ENCODE measurements at places on chromosomes 3 and 15. TPM values are rescaled to one million over a fixed set of nuclear protein-coding genes. Genes with fewer than 3 reads are reported as not detected.

DAZL gene
- total RNA-seq: not detected

ZCWPW2 gene
- 0.21 TPM for total RNA-seq

CDHR4 gene
- not detected for total RNA-seq

GCSAM gene
- total RNA-seq: 0.48 TPM

ASB14 gene
- total RNA-seq: not detected

ZBBX gene
- 0.21 TPM for total RNA-seq

SLCO2A1 gene
- total RNA-seq: not detected

KIAA1143 gene
- 11.1 TPM for total RNA-seq

THAP10 gene
- 0.64 TPM for total RNA-seq

APOD gene
- total RNA-seq: 10.4 TPM

ABHD2 gene
- total RNA-seq: 43.1 TPM

STXBP5L gene
- total RNA-seq: not detected

FNDC3B gene
- 33.9 TPM for total RNA-seq

GABRR3 gene
- total RNA-seq: not detected

C3orf80 gene
- total RNA-seq: under 0.01 TPM

ELP6 gene
- 13.4 TPM for total RNA-seq

CDCP1 gene
- 107 TPM for total RNA-seq

PLA2G4E gene
- 0.96 TPM for total RNA-seq

LRRN1 gene
- 0.72 TPM for total RNA-seq

TRPM1 gene
- under 0.01 TPM for total RNA-seq

HHATL gene
- total RNA-seq: not detected

ELL3 gene
- 27.3 TPM for total RNA-seq

CELSR3 gene
- total RNA-seq: 3.4 TPM

SETD2 gene
- 24.1 TPM for total RNA-seq

TP63 gene
- 73.3 TPM for total RNA-seq

CD80 gene
- not detected for total RNA-seq

LIPH gene
- total RNA-seq: 3.9 TPM

ADGRG7 gene
- not detected for total RNA-seq

BLM gene
- 1.2 TPM for total RNA-seq

ANKRD34C gene
- not detected for total RNA-seq

UACA gene
- total RNA-seq: 11.3 TPM

EFCAB12 gene
- total RNA-seq: not detected

GOLGA6L4 gene
- total RNA-seq: 0.21 TPM

TGM5 gene
- total RNA-seq: 0.21 TPM

ZNF80 gene
- total RNA-seq: not detected

TMEM212 gene
- total RNA-seq: not detected

TLR9 gene
- total RNA-seq: under 0.01 TPM

MYEF2 gene
- total RNA-seq: 0.43 TPM

TUSC7 gene
- not detected for total RNA-seq

TMEM45A gene
- 18.8 TPM for total RNA-seq

SLC22A14 gene
- total RNA-seq: under 0.01 TPM

All from tracheal epithelial cell (primary cell).